ENCODE measurements at places on chromosomes 11 and 22. TPM values are rescaled to one million over a fixed set of nuclear protein-coding genes. Genes with fewer than 3 reads are reported as not detected.

DNA sequence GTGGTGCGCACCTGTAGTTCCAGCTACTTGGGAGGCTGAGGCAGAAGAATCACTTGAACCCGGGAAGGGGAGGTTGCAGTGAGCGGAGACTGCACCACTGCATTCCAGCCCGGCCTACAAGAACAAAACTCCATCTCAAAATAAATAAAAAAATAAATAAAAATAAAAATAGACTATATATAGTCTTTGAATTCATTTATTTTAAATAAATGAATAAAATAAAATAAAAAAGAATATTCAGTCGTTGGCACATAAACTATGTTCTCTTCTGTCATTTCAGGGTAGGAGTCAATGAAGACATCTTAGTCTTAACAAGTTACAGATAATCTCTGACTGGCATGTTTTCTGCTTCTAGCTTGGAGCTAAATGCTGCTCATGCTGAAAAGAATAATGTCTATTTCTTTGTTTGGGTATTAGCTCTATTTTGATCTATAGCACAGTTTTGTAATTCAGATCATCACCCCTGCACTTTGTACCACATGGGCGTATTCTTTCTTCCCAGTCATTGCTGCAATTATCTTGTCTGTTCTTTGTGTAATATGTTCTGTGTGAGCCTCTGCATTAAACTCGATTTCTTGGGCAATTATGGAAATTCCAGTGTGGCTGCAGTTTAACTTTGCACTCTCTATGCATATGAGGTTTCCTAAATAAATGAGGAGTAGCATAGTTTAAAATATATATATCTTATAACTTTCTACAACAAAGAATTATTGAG is 1.4 kb upstream of the MS4A14 start:
- no peak for DNase-seq

DNA sequence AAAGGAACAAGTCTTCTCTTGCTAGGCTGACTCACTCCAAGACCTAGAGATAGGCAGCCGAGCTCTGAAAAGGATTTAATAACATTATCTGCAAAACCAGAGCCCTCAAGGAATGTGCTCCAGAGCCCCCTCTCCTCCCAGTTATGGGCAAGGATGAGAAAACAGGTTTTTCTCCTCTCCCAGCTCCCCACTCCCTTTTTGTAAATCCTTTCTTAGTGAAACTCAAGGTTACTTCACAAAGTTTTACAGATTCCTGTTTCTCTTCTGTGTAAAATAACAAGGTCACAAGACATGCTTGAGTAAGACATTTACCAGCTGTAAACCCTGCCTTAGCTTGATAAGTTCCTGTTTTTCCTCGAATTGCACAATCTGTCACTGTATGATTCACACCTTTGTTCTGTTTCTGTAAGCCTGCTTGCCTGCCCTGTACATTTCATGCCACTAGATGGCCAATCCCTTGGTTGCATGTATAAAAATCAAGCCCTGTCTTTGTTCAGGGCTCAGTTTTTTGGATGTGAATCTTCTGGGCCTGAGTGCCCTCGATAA is 489.4 kb downstream of the KCNA4 start:
- DNase-seq = no peak

GRCh38 chr11:12706545-12707499 is 32.6 kb downstream of the TEAD1 start:
- no peak for DNase-seq

GRCh38 chr11:55726715-55727324 is 46.4 kb upstream of the OR5D13 start:
- no peak for DNase-seq

DNA sequence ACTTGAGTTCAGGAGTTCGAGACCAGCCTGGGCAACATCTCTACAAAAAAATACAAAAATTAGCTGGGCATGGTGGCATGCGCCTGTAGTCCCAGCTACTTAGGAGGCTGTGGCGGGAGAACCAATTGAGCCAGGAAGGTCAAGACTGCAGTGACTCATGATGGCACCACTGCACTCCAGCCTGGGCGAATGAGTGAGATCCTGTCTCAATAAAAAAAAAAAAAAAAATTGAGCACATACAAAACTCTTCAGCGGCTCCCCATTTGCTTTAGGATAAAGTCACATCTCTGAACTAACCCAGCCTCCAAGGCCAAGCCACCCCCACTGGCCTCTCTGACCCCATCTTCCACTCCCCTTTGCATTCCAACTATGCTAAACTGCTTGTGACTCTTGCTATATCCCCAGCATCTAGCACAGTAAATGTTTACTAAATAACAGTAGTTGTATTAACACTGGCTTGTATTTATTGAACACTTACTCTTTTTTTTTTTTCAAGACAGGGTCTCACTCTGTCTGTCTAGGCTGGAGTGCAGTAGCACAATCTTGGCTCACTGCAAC is 28.9 kb downstream of the CREB3L1 start:
- DNase-seq = no peak

DNA sequence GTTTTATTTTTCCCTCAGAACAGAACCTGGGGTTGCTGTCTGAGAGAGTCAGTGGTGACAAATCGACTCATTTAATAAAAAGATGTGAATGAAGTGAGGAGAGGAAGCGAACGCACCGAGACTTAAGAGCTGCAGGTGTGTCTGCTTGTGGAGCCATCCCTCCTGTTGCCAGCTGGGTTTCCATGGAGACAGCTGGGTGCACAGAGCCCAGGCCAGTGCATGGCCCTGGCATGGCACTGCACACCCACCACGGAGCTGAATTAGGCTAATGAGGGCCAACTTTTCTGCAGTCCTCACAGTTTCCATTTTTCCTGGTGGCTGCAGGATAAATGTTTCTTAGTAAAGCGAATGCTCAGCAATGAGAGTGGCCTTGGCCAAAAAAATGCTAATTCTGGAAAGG is 750.2 kb downstream of the OPCML start:
- DNase-seq = no peak

Gene PTPRCAP
- polyA plus RNA-seq = 0.96 TPM

Gene FAM168A
- 44.3 TPM for polyA plus RNA-seq

Gene HPX
- 2.2 TPM for polyA plus RNA-seq

Gene IL17RA
- 6.8 TPM for polyA plus RNA-seq

Gene NXPE1
- not detected for polyA plus RNA-seq

Measured in right renal pelvis (tissue), 4 donors.